IPS-NIHi11 (cell line): ENCODE measurements at places on chromosomes 1 and 21.

GRCh38 chr1:224300346-224300745 is 29.6 kb downstream of the NVL start:
- no peak for DNase-seq

- DNase-seq, result no peak
Measured at GRCh38 chr1:18950401-18951026, 6.0 kb downstream of the IFFO2 start.

GRCh38 chr1:240337781-240338180 is 246.1 kb downstream of the FMN2 start:
- DNase-seq, result no peak

- no peak for DNase-seq
Measured at GRCh38 chr1:229025576-229025975, 245.3 kb upstream of the RAB4A start.

- no peak for DNase-seq
Measured at GRCh38 chr1:205492201-205492667, 12.2 kb upstream of the CDK18 start.

GRCh38 chr1:9105336-9105867 is 23.5 kb downstream of the GPR157 start:
- no peak for DNase-seq

DNA sequence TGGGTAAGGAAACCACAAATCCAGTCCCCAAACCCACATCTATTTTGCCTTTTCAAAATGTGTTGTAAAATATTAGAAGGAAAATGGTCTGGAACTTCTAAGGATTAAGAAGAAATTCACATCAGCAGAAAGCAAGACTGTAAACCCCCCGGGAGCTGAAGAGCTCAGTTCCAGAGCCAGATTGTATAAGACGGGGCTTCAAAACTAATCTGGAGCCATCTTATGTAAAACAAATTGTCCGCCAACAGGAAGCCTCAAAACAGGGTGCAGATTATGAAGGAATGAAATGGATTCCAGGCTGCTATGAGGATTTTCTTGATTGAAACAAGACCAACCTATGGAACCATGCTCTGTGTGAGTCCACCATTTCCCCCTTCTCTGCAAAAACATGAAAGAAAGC is 25.1 kb upstream of the HUNK start:
- no peak for DNase-seq

DNA sequence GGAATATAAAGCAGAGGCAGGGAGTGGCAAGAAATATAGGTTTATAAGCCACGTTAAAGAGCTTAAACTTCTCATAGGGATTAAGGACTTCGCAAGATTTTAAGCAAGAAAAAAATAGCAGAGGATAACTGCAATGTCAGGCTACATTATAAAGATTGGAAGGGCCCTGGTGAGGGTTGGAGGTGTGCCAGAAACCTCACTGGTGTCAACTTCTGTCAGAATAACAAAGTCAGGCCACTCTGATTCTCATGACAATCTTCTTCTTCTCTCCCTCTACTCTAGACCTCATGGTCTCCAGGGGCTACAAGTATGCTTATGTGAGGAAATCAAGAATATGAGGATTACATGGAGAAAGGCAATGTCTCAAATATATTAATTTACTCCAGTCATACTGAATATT is 32.6 kb upstream of the FMO2 start:
- DNase-seq, result no peak

GRCh38 chr21:46317710-46318463 is 5.8 kb downstream of the C21orf58 start:
- peak; percentile 69 for DNase-seq

- no peak for DNase-seq
Measured at GRCh38 chr21:46022551-46023525, 41.3 kb downstream of the COL6A1 start.

- DNase-seq, result no peak
Measured at GRCh38 chr21:36518883-36519492, 39.1 kb upstream of the CLDN14 start.

DNA sequence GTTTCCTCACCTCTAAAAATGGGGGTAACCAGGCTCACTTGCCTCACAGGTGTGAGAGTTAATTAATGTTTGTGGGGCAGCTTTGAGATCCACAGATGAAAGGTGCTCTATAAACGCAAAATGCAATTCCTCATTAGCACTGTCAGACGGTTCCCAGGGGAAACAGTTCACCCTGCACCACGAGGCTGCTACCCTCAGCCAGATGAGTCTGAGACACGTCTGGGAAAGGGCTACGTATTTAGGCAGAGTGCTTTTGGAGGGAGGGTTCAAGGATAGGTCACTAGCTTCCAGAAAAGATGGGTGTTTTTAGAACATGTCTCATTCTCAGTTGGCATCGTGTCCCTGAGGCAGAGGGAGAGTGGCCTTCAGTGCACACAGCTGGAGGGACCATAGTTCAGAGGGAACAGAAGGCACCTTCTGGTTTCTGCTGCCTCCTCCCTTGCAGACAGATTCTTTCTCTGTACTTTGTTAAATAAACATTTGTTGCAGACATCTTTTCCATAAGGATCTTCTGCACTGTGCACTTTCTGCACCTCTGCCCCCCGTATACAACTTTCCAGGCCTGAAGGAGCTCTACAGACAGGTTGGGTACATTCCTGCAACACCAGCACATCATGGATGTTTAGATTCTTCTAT is 139.9 kb downstream of the CLIC6 start:
- DNase-seq, result no peak

DNA sequence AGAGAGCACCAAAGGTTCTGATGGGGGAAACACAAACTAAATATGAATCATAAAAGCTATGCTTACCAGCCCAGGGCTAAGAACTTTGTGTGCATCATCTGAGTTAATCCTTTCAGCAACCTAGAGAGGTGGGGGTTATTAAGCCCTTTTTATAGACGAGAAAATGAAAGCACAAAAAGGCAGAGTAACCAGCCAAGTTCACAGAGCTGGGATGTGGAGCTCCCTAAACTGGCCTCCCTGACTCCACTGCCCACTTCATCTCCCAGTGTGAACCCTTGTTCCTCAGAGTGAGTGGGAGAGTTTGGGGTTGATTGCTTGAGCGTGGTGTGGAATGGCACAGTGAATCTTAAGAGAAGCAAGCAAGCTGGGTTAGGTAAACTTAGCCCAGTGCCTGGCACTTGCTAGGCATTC is 10.8 kb upstream of the BCAR3 start:
- DNase-seq, result no peak

DNA sequence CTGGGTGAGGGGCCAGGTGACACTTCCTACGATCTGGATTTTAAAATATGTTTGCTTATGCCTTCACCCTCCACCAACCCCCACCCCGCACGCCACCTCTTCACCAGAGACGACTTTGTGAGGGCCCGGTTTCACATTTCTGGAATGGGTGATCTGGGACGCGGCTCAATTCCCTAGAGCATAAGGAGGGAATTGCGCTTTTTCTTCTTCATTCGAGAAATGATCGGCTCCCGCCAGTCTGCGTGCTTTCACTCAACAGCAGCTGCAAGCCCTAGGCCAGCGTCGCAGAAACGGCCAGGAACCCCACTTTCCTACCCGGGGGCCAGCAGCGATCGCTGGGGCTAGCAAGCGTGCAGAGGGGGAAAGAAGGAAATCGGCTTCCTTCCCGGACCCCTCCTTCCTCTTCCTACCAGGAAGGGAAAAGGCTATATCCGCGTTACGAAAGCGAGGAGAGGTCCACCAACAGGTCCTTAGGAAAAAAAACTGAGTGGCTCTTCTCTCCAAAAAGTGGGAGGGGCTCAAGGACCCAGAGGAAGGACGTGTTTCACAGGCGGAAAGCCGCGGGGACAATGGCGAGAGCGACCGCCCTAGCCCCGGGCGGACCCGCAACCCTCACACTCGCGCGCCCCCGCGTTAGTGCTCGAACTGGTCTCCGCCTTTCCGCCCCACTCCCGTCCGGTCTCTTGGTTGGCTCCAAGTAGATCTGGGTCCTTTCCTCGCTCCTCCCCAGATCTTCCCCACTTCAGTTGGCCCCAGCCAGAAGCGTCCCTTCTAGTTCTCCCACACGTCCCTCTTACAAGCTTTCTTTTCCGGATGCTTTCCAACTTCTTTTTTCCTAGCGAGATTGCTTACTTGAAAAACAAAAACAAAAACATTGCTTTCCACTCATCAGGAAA is 1.1 kb upstream of the ADAMTS1 start:
- DNase-seq, result peak; percentile 55

- DNase-seq, result peak; percentile 62
Measured at GRCh38 chr1:110548381-110548780, 29.4 kb upstream of the KCNA10 start.

GRCh38 chr1:231376101-231376500 is 38.0 kb downstream of the SPRTN start:
- DNase-seq, result no peak

GRCh38 chr1:245693941-245694752 is 539.4 kb downstream of the KIF26B start:
- DNase-seq, result no peak

GRCh38 chr1:156746406-156746727 is 5.1 kb downstream of the HDGF start:
- DNase-seq, result no peak

DNA sequence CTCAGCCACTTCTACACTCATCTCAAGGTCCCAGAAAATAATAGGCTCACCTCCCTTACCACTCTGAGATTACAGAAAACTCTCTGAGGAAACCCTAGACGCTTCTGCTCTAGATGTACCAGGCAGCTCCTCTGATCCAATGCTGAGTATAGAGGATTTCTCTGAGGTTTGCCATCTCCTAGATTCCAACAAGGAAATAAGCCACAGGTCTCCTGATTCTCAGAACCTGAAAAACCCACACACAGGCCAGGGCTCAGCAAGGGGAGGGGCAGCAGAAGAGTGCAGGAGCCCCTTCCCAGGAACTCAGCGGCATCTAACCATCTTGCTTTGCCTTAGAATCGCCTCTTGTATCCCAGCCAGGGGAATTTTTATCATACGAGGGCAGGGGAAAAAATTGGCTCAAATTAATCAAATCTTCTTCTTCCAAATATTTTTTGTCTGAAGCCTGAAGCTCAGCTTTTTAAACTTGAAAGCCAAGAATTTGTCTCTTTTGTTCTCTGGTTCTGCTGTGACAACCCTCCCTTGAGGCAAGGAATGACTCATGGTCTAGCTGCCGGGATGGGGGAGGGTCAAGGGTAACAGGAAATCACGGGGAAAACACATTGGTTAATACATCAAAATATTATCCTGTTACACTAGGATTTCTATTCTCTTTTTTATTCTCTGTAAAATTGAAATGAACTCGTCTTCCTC is 30.8 kb downstream of the GORAB start:
- peak; percentile 64 for DNase-seq

GRCh38 chr1:245124644-245125043 is 30.1 kb upstream of the KIF26B start:
- no peak for DNase-seq

- DNase-seq, result no peak
Measured at GRCh38 chr1:224786533-224787250, 142.8 kb upstream of the DNAH14 start.

DNA sequence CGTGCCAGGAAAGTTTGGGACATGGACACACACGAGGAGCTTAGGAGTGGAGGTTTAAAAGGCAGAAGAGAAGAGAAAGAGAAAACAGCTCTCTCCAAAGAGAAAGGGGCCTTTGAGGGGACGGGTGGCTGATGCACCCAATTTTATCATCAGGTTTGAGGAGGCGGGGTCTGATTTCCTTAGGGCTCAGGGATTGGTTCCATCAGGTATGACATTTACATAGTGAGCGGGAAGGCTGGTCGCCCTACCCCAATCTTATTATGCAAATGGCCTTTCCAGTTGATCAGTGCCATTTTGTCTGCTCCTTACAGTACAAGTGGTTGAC is 749.1 kb upstream of the TPTE start:
- no peak for DNase-seq
